Stomach (tissue), 19 donors: ENCODE measurements at places on chromosomes 2 and 18. TPM values are rescaled to one million over a fixed set of nuclear protein-coding genes. Genes with fewer than 3 reads are reported as not detected.

GRCh38 chr18:62720766-62721613 lies 5.6 kb downstream of the PHLPP1 start:
- H3K36me3 ChIP-seq = no peaks in the 10 kb centered on the region
- no peak overlapping the region for H3K27ac ChIP-seq
- no peak overlapping the region for H3K4me3 ChIP-seq
- DNase-seq = no peak
- H3K27me3 ChIP-seq = no peaks in the 10 kb centered on the region
- H3K4me1 ChIP-seq = peaks cover 58% of the 10 kb centered on the region

RAB6C gene
- 0.18 TPM for total RNA-seq

DNA sequence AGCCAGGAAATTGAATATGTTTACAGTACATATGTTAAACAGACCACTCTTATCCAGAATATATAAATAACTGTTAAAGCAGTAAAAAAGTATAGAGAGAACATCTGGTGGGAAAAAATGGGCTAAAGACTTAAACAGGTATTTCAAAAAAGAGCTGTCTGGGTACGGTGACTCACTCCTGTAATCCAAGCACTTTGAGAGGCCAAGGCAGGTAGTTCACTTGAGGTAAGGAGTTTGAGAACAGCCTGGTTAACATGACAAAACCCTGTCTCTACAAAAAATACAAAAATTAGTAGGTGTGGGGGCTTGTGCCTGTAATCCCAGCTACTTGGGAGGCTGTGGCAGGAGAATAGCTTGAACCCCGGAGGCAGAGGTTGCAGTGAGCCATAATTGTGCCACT lies 171.4 kb upstream of the FSIP2 start:
- no peaks in the 10 kb centered on the region for H3K4me1 ChIP-seq
- H3K27ac ChIP-seq = no peak overlapping the region
- no peak overlapping the region for H3K4me3 ChIP-seq
- no peaks in the 10 kb centered on the region for H3K36me3 ChIP-seq
- no peak for DNase-seq
- no peaks in the 10 kb centered on the region for H3K27me3 ChIP-seq

DNA sequence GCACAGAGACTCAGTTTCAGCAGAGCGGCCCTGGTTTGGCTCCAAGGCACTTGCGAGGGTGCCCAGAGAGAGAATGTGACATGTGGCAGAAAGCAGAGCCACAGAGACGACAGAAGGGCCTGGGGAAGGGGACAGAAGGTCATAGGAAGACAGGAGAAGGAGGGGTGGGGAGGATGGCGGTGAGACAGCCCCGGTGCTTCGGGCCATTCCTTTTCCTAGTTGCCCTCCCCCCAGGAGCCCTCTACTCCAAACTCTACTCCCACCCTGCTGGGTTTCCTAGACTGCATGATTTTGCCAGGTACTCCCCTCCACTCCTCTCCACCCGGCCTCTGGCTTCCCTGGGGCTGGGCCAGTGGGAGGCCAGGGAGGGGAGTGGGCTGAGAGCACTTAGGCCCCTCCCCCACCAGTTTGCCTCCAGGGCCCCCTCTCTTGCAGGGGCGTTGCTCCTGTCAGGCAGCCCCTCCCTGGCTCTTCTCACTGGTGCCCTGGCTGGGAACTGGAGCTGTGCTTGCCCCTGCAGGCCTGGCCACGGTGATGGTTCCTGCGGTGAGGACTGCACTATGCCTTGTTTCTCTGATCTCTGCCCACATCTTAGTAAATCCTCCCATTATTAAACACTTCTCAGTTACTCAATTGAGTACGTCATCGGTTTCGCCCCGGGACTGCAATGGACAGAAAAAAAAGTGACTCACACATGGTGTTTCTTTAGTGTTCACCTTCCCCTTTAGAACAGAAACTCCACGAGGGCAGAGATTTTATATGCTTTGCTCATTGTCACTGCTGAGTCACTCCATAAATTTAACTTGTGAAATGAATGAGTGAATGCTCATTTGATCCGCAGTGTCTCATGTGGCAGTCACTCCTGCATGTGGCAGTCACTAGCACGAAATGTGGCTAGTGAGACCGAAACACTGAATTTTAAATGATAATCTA lies 58.7 kb upstream of the SP3 start:
- no peaks in the 10 kb centered on the region for H3K27me3 ChIP-seq
- no peak overlapping the region for H3K4me3 ChIP-seq
- H3K4me1 ChIP-seq = peaks cover 36% of the 10 kb centered on the region
- peak; percentile 45 for DNase-seq

GRCh38 chr2:143877876-143878530 lies 641.9 kb downstream of the ZEB2 start:
- DNase-seq = no peak
- H3K36me3 ChIP-seq = no peaks in the 10 kb centered on the region
- H3K4me3 ChIP-seq = no peak overlapping the region
- H3K4me1 ChIP-seq = no peaks in the 10 kb centered on the region
- no peaks in the 10 kb centered on the region for H3K27me3 ChIP-seq

DNA sequence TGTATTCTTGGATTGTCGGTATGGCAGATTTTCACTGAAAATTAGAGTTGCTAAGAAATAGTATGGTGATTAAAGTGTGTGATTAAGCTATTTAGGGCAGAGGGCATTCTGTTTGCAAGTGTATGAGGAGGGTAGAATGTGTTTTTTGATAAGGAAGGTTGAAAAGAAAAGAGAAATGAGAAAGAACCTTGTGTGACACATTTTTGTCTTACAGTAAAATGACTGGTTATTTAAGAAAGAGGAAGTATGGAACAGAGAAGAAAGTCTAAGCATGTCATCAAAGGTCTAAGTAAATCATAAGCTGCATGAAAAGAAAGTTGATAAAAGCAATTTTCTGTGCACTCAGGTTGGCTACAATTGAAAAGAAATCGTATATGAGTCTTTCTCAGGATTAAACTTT lies 5.2 kb upstream of the RSAD2 start:
- H3K36me3 ChIP-seq = no peaks in the 10 kb centered on the region
- no peak overlapping the region for H3K27ac ChIP-seq
- no peak overlapping the region for H3K4me3 ChIP-seq
- DNase-seq = no peak

DNA sequence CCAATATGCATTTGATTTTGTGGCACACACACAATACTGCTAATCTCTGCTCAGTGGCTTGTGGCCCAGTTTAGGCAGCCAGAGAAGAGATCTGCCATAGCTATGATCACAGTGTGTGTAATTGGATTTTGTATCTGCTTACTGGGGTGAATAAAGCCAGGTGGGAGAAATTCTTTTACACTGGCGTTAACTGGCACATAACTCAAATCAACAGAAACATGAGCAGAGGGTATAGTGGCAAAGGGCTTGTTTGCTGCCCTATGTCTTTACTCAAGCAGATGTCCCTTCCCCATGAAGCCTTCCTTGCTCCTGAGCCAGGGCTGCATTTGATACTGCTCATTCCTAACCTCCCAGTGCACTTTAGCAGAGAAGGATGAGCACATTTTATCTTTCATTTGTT lies 28.5 kb downstream of the STON1 start:
- no peaks in the 10 kb centered on the region for H3K27me3 ChIP-seq
- H3K4me3 ChIP-seq = no peak overlapping the region
- no peak for DNase-seq
- no peaks in the 10 kb centered on the region for H3K36me3 ChIP-seq
- peaks cover 13% of the 10 kb centered on the region for H3K4me1 ChIP-seq
- no peak overlapping the region for H3K27ac ChIP-seq

- no peaks in the 10 kb centered on the region for H3K36me3 ChIP-seq
- H3K27ac ChIP-seq = no peak overlapping the region
- no peak overlapping the region for H3K4me3 ChIP-seq
- no peaks in the 10 kb centered on the region for H3K4me1 ChIP-seq
- H3K27me3 ChIP-seq = no peaks in the 10 kb centered on the region
These were observed 230.3 kb downstream of the OSR1 start for GRCh38 chr2:19128148-19128547.

GRCh38 chr2:207332480-207333212 lies 166.9 kb upstream of the KLF7 start:
- H3K36me3 ChIP-seq = no peaks in the 10 kb centered on the region
- H3K4me3 ChIP-seq = no peak overlapping the region
- no peaks in the 10 kb centered on the region for H3K27me3 ChIP-seq
- no peak overlapping the region for H3K27ac ChIP-seq
- no peak for DNase-seq
- peaks cover 12% of the 10 kb centered on the region for H3K4me1 ChIP-seq

GRCh38 chr2:211204456-211204855 lies 648.1 kb downstream of the CPS1 start:
- no peaks in the 10 kb centered on the region for H3K27me3 ChIP-seq
- DNase-seq = no peak
- H3K36me3 ChIP-seq = no peaks in the 10 kb centered on the region
- no peak overlapping the region for H3K27ac ChIP-seq
- H3K4me3 ChIP-seq = no peak overlapping the region
- no peaks in the 10 kb centered on the region for H3K4me1 ChIP-seq

DNA sequence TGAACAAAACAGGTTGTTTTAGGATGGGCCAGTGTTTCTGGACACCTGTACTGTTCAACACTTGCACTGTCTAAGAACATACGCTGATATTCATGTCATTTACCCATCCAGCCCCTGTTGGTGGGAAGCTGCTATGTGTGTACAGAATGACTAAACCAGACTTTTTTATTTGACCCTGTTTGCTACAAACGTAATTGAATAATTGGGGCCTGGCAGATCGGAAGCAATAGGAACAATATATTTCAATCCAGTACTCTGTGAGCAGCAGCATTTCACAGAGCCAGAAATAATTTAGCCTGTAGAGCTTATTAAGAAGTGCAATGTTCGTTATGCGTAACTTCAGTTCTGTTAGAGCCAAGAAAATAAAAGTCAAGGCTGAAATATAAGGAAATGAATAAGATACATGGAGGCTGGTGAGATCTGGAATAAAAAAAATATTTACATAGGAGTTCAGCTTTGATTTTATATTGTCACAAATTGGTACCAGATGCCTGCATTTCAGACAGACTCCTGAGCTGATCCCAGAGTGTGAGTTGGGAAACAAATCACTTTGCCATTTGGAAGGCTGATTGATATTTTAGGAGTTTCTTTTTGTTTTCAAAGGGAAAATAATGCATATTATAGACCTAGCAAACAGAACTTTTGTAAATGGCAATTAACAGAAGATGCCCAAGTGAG lies 19.7 kb downstream of the CABLES1 start:
- H3K27ac ChIP-seq = no peak overlapping the region
- no peaks in the 10 kb centered on the region for H3K36me3 ChIP-seq
- H3K27me3 ChIP-seq = no peaks in the 10 kb centered on the region

STPG4 gene
- total RNA-seq = not detected

HADHA gene
- total RNA-seq = 100 TPM

DNA sequence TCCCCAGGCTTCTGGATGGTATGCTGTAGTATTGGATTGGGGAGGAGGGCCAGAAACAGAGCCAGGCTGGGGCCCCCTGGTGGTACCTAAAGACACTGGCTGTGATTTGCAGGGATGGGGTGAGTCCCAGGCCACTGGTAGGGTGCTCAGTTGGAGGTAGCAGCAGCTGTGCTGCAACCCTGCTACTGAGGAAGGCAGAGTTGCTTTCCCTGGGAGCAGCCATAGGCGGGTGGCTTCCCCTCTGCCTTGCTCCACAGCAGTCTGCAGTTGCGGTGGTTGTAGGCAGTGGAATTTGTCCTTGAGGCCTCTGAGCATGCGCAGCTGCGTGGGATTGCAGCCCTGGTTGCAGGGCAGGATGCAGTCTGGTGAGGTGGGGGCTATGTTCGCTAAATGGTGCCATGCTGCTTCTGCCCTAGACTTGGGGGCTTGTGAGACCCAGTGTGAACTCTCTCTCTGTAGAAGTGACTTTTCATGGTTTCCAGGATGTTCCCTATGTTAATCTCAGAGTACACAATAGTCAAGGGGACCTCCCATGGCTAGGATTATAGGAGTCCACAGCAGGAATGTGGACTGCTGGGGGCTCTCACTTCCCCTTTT lies 443.5 kb downstream of the XIRP2 start:
- DNase-seq = peak; percentile 3
- no peak overlapping the region for H3K27ac ChIP-seq
- H3K27me3 ChIP-seq = no peaks in the 10 kb centered on the region
- no peak overlapping the region for H3K4me3 ChIP-seq
- no peaks in the 10 kb centered on the region for H3K36me3 ChIP-seq
- no peaks in the 10 kb centered on the region for H3K4me1 ChIP-seq

KIAA2012 gene
- 0.18 TPM for total RNA-seq

- peak overlapping the region; percentile 96 for H3K4me3 ChIP-seq
- peaks cover 45% of the 10 kb centered on the region for H3K36me3 ChIP-seq
- H3K27ac ChIP-seq = peak overlapping the region; percentile 94
- H3K27me3 ChIP-seq = no peaks in the 10 kb centered on the region
These were observed 403 bp downstream of the TMEM127 start for GRCh38 chr2:96265349-96265839.

KIF5C gene
- total RNA-seq = 2.3 TPM

- DNase-seq = peak; percentile 34
- no peaks in the 10 kb centered on the region for H3K4me1 ChIP-seq
- H3K4me3 ChIP-seq = no peak overlapping the region
- no peaks in the 10 kb centered on the region for H3K36me3 ChIP-seq
These were observed 444.4 kb upstream of the HNRNPA3 start for GRCh38 chr2:176768185-176768584.

KCNJ13 gene
- 0.18 TPM for total RNA-seq

- no peaks in the 10 kb centered on the region for H3K4me1 ChIP-seq
- no peaks in the 10 kb centered on the region for H3K36me3 ChIP-seq
- H3K27me3 ChIP-seq = no peaks in the 10 kb centered on the region
These were observed 23.0 kb upstream of the LOXHD1 start for GRCh38 chr18:46679846-46680598.

DNA sequence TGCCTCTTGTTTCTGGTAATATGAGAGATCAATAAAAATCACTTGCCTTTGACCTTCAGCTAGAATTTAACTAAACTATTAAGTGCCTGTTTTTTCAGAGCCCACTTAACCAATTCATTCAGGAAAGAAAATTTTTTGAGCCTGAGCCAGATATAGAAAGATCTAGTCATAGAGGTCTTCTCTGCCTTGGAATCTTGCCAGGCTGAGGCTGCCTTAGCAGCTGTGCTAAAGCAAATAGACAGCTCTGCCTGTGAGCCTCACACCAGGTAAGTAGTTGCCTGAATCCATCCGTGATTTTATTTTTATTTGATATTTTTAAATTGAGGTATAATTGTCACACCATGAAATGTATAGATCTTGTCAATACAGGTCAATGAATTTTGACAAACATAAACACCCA lies 27.4 kb downstream of the EVX2 start:
- no peaks in the 10 kb centered on the region for H3K36me3 ChIP-seq
- no peak for DNase-seq
- H3K4me3 ChIP-seq = no peak overlapping the region

DNA sequence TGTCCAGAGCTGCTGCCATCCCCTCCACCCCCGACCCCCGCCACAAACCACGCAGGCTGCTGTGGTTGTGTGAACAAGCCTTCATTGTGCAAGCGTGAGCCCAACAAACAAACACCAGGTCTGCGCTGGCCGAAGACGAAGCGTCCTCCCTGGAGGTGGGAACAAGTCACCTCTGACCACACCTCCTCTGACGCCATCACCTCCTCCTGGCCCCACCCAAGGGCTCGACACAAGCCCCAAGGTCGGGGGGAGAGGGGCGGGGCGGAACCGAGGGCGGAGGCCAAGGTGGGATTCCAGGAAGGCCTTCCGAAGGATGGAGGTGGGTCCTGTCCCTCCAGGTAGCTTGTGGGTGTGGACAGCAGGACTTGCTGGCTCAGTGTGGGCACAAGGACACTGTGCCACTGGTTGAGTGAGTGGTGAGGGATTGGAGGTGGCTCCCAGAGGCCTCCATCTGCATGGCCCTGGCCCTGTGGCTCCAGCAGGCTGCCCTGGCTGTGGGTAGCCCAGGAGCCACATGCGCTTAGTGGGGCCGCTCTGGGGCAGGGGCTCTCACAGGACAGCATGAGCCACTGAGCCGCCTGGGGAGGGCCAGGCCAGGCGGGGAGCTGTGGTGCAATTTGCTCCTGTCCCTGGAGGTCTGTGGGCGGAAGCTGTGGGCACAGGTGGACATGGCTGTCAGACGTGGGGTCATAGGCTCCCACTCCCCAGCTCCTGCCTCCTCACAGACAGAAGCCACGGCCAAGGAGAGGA lies 7.4 kb upstream of the GPR17 start:
- DNase-seq = peak; percentile 32
- H3K27me3 ChIP-seq = no peaks in the 10 kb centered on the region
- peaks cover 30% of the 10 kb centered on the region for H3K4me1 ChIP-seq
- H3K27ac ChIP-seq = peak overlapping the region; percentile 90
- H3K4me3 ChIP-seq = no peak overlapping the region
